ENCODE measurements at places on chromosomes 13 and 19.

DNA sequence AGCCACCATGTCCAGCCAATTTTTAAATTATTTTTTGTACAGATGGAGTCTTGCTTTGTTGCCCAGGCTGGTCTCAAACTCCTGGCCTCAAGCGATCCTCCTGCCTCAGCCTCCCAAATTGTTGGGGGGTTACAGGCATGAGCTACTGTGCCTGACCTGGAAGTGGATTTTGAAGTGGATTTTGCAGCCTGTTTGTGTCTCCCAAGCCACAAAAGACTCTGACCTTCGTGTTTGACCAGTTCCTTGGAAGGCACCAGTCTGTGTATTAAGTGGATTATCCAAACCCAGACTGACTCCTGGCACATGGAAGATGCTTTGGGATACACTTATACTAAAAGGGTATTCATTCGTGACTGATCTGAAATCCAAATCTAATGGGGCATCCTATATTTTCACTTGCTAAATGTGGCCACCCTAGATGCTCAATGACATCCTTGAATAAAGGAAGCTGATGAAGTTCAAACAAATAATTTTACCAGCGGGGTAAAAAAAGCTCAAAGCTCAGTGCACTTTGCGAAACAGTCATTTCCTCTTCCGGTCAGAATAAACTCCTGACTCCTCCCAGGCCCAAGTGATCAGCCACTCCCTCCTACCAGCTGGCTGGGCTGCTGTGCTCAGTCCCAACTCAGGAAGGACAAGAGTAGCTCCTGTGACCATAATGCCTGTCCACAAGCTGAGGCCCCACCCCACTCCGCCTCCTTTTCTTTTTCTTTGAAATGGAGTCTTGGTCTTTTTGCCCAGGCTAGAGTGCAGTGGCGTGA is 32.6 kb upstream of the GATAD2A start:
- no peak for DNase-seq

DNA sequence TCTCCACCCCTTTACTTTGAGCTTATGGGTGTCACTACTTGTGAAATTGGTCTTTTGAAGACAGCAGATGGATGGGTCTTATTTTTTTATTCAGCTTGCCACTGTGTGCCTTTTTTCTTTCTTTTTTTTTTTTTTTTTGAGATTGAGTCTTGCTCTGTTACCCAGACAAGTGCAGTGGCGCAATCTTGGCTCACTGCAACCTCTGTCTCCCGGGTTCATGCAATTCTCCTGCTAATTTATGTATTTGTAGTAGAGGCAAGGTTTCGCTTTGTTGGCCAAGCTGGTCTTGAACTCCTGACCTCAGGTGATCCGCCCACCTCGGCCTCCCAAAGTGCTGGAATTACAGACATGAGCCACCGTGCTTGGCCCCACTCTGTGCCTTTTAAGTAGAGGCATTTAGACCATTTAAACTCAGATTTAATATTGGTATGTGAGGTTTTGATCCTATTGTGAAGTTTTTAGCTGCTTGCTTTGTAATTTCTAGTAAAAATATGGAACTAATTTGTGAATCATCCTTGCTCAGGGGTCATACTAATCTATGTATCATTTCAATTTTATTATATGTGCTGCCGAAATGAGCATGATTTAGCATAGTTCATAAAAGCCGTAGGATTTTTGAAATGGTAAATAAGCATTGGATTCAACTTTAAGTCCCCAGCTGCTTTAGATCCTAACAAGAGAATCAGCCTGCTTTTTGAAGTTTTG is 584.5 kb downstream of the SLITRK1 start:
- no peak for DNase-seq

GRCh38 chr13:23741879-23742510 is 147.2 kb downstream of the MIPEP start:
- DNase-seq: no peak

DNA sequence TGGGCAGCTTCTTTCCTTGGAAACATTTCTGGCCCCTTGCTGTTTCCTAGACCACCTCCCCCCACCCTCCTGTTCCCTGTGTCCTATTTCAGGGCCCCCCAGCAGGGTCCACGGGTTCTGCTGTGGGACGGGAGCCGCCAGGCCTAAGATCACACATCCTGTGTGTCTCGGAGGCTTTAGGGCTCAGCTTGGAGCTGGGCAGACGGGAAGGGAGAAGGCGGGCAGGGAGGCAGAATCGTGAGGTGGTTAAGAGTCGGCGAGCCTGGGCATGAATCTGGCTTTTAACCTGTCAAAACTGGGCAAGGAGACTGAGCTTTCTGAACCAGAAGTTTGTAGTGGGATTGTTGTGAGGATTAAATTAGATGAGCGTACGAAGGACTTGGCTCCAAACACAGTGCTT is 4.8 kb downstream of the KCNC3 start:
- DNase-seq: no peak

DNA sequence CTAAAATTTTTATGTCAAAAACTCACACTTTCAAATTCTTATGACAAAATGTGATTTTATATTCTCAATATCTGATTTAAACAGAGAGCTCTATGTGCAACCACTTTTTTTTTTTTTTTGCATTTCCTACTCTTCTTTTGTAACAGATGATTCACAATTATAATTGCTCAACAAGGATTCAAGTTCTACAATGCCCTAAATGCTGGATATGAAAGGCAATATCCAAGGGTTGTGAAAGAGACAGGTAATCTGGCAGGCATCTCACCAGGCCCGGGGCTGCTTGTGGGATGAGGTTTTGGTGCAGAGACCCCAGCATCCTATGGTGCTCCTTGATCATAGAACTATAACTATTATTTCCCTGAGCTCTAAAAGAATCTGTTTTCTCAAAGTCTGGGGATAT is 363.6 kb upstream of the NBEA start:
- no peak for DNase-seq

DNA sequence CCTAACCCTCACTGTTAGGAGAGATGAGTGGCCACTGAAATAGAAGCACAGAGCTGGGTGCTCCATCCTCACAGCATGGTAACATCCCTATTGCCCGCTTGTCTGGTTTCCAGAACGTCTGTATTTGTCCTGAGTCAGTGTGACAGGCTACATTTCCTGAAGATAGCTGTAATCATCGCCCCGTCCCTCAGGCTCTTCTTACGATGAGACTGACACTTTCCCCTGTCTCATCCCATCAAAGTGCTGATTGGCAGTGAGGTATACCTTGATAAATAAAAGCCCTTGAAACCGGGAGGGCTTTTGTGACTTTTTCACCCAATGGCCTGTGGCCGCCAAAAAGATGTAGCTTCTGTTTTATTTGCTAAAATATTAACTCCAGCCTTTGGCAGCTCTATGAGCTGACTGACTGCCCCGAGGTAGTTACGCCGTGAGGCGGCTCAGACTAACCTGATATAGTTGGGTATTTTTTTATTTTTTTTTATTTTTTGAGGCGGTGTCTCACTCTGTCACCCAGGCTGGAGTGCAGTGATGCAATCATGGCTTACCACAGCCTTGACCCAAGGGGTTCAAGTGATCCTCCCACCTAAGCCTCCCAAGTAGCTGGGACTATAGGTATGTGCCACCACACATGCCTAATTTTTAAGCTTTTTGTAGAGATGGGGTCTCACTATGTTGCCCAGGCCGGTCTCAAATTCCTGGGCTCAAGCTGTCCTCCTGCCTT is 5.7 kb upstream of the LRRC4B start:
- no peak for DNase-seq

- no peak for DNase-seq
These were observed 229.8 kb upstream of the TMTC4 start for GRCh38 chr13:100904293-100904976.

DNA sequence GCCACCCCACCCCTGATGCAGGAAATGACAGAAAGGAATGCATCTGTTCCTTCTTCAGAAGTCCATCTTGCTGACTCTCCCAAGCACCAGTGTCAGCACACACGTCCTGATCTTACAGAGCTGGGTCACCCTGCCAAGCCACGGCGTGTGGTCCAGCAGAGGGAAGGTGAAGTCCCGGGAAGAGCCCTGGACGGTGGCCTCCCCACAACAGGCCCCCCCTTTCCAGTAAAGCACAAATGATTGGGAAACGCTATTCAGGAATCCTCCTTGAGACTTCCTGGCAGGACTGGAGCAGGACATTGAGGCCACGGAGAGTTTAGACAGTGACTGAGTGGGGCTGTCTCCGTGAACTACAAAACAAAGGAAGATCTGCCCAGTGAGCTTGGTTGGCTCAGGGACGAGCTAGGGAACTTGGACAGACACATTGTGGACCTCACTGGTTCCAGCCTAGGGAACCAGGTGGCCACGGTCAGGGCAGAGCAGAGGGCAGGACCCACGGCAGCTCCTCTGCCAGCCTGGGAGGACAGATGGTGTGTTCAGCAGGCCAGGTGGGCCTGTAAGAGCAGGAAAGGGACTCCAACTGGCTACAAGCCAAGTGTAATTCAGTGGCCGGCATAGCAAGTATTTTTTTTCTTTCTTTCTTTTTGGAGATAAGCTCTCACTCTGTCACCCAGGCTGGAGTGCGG is 41.7 kb downstream of the ELL start:
- peak; percentile 13 for DNase-seq

DNA sequence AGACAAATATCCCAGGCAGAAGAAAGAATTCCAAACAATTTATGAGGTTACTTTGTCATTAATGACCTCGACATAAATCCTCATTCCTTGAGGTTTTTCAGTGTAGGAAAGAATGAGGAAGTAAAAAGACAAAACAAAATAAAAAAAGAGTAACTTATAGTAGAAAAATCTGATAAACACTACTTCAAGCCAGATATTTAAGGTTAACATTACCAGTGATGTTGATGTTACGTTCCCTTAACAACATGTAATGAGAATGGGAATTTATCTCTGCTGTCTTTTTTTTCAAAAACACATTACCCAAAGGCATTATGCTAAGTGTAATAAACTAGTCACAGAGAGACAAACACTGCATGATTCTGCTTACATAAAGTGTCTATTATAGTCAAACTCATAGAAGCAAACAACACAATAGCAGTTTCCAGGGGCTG is 935.1 kb downstream of the SLITRK1 start:
- no peak for DNase-seq

DNA sequence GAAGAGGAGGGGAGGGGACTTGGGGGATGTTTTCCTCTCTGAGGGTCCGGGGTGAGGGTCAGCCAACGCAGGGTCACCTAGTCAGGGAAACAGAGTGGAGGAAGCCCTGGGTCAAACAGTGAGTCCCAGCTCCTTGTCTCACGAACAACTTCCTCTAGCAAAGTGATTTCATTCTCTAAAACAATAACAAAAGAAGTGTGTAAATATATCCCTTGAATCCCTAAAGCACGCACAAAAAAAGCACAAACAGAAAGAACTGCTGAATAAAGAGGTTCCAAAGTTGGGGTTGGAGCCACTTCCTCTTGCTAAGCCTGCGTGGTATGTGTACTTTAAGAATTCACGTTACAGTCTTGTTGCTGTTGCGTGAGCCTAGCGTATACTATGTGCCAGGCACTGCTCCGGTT is 1.5 kb upstream of the C5AR2 start:
- no peak for DNase-seq

DNA sequence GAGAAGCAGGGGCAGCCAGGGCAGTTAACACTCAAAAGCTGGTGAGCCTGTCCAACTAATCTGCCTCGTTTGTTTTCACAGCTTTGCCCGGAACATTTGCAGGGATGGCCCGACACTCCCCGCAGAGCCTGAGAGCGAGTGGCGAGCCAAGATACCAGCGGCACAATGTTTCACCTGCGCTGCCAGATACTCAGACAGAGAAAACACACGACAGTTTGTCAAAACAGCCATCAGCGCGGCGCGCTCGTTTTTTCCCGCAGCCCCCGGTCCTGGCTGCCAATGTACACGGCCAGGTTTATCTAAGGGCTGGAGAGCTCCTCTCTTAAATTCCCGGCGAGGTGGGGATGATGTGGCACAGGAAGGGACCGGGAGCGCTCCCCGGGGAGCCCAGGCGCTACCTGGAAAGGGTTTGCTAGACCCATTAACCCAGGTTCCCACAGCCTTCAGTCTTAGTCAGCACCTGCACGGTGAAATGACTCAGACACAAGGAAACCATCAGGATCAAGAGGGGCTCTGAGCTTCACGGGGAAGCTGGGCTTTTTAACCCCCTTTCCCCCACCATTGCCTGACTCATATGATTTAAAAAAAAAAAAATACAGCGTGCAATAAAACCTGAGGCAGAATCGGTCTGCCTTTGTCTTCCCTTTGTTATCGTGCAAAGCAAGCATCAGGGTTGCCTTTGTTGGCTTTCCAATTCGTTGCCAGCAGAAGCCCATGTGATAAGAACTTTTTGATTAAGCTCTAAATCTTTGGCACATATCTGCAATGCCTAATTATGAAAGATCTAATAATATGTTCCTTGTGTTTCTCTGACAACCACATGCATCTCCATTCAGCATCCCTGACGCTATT is 186.2 kb downstream of the EFNB2 start:
- peak; percentile 82 for DNase-seq

DNA sequence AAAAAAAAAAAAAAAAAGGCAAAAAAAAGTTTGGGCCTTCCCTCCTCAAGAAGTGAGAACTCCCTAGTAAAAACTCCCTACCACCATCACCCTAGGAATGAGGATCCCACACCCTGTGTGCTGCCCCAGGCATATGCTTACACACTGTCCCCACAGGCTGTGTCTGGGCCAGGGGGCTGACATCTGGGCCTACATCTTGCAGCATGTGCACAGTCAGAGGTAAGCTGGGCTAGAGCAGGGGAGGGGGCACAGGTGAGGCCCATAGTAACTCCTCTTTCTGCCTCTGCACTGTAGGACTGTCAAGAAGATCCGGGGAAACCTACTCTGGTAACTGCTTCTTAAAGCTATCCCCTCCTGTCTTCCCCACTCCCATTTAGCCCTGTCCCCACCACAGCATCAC is 1.0 kb downstream of the HAUS5 start:
- DNase-seq: no peak

DNA sequence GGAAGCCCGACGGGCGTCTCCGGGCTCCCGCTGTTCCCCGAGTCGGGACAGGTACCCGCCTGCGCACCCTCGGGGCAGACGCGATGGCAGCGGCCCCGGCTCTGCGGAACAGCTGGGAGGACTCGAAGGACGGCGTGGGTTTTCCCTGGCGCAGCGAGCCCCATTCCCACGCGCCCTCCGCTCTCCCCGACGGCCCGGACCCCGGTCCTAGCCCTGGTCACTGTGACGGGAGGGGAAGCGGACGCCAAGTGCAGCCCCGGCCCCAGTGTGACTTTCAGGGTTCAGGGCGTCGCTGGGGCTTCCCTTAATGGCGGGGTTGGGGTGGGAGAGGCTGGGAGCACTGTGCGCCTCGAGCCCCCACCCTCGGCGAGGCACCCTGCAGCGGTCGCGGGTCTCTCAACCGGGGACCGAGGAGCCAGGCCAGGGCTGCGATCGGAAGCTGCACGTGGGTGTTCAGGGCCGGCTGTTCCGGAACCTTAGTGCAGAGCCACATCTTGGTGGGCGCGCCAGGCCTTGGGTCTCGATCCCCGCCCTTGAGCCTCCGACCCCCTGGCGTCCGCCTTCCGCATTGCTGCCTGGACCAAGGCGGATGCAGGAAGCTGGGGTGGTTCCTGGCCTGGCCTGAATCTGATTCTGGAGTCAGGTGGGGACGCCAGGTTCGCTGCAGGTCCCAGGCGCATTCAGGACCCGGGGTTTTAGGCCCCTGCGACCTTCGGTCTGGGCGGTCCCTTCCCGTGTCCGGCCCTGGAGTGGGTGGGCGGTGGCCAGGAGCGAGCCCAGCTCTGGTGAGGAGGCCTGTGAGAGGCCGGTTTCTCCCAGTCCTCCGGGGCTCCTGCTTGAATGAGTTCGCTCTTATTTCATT is 3.5 kb downstream of the LGALS7B start:
- DNase-seq: no peak

GRCh38 chr19:33396701-33397535 is 23.4 kb downstream of the CEBPG start:
- no peak for DNase-seq

- DNase-seq: no peak
These were observed 156.8 kb downstream of the FLT1 start for GRCh38 chr13:28338006-28338574.
